ENCODE measurements at places on chromosomes 7 and 10. TPM values are rescaled to one million over a fixed set of nuclear protein-coding genes. Genes with fewer than 3 reads are reported as not detected.

Gene DRGX
- polyA plus RNA-seq, result not detected

Gene TRA2A
- 171 TPM for polyA plus RNA-seq

Gene OR2A1
- 0.44 TPM for polyA plus RNA-seq

Gene CASTOR2
- 5.5 TPM for polyA plus RNA-seq

Gene WDR86
- polyA plus RNA-seq, result 20.4 TPM

Gene PAX4
- not detected for polyA plus RNA-seq

Gene TDRD1
- 0.04 TPM for polyA plus RNA-seq

Gene IRF5
- polyA plus RNA-seq, result 6.9 TPM

Gene CYP26A1
- 0.11 TPM for polyA plus RNA-seq

Gene SPDYE6
- 2.2 TPM for polyA plus RNA-seq

Gene TMEM72
- polyA plus RNA-seq, result 68.1 TPM

- no peak for DNase-seq
Measured at GRCh38 chr7:38704751-38705150, 73.6 kb upstream of the AMPH start.

- DNase-seq, result no peak
Measured at GRCh38 chr7:103065667-103066066, 8.9 kb downstream of the FBXL13 start.

GRCh38 chr7:99616359-99617191, at the start of gene ZSCAN25:
ZSCAN25 (plus strand) TSS chr7:99616946; CDS start chr7:99619607, 2,661 bp downstream.
- peak; percentile 90 for DNase-seq

GRCh38 chr7:156082048-156083040, 270.1 kb upstream of the SHH start:
- no peak for DNase-seq

- no peak for DNase-seq
Measured at GRCh38 chr7:1667566-1668395, 2.3 kb upstream of the ELFN1 start.

- no peak for DNase-seq
Measured at GRCh38 chr7:44269943-44270493, 55.4 kb downstream of the CAMK2B start.

GRCh38 chr10:124996127-124996853, 54.4 kb downstream of the ZRANB1 start:
- DNase-seq, result no peak

GRCh38 chr7:69654381-69654780, 56.1 kb downstream of the AUTS2 start:
- no peak for DNase-seq

GRCh38 chr7:105707381-105707780, 126.1 kb upstream of the EFCAB10 start:
- DNase-seq, result no peak

DNA sequence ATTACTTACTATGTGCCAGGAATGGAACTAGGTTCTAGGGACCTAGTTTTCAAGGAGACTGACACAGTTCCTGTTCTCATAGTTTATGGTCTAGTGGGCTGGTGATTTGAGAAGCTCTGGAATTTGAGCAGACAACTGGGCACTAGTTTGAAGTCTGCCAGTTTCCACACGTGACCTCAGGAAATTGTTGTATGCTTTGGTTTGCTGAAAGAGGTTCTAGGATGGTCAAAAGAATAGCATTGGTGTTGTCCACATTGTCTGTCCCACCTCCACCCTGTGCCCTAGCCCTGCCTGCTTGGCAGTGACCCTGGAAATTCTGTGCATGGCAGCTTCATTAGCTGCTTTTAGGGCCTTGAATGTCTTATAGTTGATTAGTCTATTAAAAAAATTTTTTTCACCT, 28.7 kb downstream of the GBF1 start:
- DNase-seq, result no peak

DNA sequence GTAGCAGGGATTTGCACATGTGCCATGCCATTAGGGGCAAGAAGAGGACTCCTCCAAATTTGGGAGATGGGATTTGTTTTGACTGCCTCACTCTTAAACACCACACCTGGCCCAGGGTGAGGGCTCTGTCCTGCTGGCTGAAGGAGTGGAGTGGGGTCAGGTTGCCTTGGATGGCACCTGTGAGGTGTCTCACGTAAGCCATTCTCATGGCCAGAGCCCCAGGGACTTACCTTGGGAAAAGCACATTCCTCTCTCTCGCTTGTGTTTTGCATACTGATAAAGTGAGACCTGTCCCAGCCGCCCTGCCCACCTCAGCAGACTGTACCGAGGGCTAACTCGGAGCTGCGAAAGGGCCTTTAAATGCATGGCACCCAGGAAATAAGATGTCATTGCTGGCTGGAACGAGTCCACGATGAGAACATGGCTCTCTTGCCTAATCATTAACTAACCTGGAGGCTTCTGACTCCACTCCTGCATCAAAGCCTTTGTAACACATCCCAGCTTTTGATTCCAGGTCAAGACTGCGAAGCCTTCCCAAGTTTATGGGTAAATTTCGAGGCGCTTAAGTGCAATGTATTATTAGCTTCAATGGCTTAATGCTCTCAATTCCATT, 184.0 kb upstream of the RNF32 start:
- DNase-seq, result no peak

- DNase-seq, result no peak
Measured at GRCh38 chr7:121079425-121080169, 91.1 kb downstream of the CPED1 start.

GRCh38 chr10:46560952-46561351, 4.5 kb upstream of the GPRIN2 start:
- no peak for DNase-seq

DNA sequence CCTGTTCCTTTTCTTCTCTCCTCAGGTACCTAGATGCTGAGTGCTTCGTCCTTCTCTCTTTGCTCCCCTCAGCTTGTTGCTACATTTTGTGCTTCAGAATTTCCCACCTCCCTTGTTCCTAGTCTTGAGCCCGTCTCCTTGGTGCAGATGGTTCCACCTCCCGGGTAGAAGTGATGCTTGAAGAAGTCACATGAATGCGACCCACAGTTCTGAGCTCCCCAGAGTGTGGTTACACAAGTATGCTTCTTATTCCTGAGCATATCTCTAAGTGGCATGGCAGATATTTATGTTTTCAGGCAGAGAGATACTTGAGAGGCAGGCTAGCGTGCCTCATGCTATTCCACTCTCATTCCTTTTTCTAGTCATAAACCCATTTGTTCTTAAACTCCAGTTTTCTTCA, 34.0 kb downstream of the INPP5F start:
- no peak for DNase-seq

GRCh38 chr10:13053794-13054462, 46.0 kb upstream of the OPTN start:
- DNase-seq, result no peak

DNA sequence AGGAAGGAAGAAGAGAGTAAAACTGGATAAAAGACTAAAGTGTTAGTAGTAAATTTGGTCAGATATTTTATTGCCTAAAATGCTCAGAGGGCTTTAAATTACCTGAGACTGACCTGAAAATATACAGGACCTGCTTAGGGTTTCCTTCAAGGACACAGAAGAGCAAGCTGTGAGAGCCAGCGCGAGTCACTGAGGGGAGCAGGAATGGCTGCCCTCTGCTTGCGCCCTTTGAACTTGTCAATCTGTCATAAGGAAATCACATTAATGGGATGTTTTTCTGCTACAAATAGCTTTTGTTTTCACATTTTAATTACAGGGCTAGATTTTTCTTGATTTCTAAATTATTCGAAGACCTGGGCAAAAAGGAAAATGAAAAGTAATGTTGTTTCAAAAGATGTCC, 26.9 kb downstream of the DNAJB9 start:
- DNase-seq, result no peak

DNA sequence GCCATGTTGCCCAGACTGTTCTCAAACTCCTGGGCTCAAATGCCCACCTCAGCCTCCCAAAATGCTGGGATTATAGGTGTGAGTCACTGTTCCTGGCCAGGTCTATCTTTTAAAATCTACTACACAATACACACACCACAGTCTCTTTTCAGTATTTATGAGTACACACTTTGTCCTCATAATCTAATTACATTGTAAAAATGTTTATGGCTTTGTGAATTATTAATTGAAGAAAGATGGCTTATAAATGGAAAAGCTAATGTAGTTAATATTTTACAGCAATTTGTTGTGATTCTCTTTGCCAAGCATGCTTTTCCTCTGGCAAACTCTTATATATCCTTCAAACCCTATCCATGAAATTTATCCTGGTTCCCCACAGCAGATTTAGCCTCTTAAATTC, 22.0 kb downstream of the LAMB4 start:
- DNase-seq, result no peak

DNA sequence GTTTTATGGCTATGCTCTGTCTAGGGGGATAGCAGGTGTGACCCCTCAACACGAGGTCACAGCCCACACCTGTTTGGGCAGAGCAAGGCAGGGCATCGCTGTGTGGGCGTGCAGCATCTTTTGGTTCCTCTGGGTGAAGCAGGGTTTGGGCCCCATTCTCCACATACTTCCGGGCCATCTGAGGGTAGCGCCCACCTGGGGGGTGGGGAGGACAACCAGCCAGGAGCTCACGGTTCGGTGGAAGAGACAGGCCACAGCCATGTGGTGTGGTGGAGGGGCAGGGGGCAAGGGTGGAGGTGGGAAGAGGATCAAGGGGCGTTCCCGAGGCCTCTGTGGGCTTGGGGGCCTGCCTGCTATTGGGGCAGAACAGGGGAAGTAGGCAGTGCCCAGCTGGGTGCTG, 2.4 kb downstream of the SH2B2 start:
- no peak for DNase-seq

GRCh38 chr10:124802313-124802675, 675 bp downstream of the ABRAXAS2 start:
- no peak for DNase-seq

GRCh38 chr7:106284714-106285050, at the start of gene NAMPT:
NAMPT (minus strand) TSS chr7:106284983; CDS start chr7:106284884, 99 bp downstream.
- DNase-seq, result no peak

GRCh38 chr7:157715071-157715937, 378.5 kb downstream of the DNAJB6 start:
- no peak for DNase-seq

- no peak for DNase-seq
Measured at GRCh38 chr7:110358028-110358427, 732.9 kb upstream of the LRRN3 start.

DNA sequence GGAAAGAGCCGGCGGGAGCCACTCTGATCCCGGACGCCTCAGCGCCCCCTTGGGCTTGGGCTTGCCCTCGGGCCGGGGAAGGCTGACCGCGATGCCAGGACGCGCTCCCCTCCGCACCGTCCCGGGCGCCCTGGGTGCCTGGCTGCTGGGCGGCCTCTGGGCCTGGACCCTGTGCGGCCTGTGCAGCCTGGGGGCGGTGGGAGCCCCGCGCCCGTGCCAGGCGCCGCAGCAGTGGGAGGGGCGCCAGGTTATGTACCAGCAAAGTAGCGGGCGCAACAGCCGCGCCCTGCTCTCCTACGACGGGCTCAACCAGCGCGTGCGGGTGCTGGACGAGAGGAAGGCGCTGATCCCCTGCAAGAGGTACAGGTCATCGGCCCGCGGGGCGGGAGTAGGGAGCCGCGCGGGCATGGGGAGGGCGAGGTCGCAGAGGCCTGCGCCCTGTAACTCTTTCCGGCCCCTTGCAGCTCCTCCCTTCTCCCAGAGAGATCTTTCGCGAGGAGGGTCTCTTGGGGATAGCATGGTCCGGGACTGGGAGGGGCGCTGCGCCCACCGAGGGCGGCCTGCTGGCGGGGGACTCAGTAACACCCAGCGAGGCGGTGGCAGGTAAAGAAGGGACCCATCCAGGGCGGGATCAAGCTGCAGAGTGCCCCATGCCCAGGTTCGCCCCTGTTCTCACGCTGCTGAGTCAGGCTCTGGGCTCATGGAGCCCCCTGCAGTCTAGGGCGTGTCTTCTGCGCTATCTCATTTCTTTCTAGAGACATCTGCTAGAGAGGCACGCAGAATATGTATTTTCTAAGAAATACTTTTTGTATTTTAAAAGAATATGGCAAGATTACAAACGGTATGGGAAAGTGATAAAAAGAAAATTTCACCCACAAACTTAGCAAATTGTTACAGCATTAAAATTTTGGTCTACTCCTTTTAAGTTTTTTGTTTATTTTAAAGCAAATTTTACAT, 687 bp downstream of the EPDR1 start:
- DNase-seq, result peak; percentile 19

- no peak for DNase-seq
Measured at GRCh38 chr10:103507235-103508191, 14.0 kb downstream of the NEURL1 start.

DNA sequence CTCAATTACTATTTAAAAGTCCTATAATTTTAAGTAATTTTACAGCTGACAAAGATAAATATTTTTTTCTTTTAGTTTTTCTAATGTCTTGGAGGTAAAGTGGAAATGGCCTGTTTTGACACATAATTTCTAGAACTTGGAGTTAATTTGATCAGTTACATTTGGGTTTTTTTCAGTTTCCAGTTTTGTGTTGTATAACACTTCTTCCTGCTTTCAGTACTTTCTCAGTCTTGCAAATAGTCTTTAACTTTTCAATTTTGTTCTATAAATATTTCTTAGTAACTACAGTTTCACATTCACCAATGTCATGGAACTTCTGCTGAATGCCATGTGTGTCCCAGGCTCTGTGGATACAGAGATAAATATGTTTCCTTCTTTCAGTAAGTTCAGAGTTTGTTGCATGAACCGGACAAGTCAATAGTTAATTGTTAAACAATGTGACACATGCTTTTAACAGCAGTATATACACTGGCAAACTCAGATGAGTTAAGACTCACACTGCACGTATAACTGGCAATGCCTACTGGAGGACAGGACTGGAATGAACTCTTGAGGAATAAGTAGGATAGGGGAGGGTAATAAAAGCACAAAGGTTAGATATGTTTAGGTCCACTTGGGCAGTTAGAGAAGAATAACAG, 4.6 kb downstream of the SHOC2 start:
- DNase-seq, result no peak

DNA sequence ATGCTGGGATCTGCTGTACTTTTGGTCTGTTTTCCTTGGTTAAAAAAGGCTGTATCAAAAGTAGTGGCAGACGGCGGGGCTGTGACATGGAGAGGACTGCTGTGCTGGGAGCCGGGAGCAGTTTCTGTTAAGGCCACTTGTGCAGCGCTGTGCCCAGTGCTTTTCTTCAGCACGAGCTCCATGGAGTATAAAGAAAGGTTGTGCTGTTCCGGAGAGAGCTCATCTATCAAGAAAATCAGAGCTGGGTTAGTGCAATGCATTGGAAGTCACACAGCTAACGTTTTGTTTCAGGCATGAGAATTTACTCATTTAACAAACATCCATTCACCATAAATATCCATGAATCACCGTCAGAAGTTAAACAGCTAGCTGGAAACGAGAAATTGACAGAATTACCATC, 62.0 kb downstream of the KIAA1549 start:
- DNase-seq, result no peak

DNA sequence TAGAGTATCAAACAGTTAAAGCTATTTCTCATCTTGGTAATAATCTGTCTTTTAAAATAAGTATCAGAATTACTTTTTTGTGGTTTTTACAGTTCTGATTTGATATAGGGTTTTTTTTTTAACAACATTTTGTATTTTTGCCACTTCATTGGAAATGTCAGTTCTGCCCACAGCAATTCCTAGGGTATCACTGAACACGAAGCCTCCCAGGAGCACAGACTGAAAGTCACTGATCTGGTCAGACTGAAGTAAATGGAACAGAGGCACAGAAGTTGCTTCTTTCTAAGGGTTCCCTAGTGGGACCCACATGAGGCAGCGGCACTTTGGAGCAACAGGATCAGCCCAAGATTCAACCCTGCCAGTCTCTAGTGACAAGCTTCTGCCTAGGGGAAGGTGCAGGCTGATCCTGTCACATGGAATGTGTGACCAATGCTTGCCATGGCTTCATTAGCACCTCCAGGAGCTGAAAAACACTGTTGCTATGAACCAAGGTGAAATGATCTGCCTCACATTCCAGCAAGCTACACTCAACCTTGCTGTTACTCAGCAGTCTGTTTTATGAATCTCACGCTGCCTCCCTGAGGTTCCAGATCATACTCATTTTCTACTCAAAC, 273.4 kb upstream of the CSTF2T start:
- DNase-seq, result no peak

All from right renal cortex interstitium (tissue), 3 donors.